HuH-7 (cell line): ENCODE measurements at places on chromosomes 2 and 18.

- no peak for DNase-seq
These were observed 117.7 kb downstream of the RBMS1 start for GRCh38 chr2:160375802-160376469.

DNA sequence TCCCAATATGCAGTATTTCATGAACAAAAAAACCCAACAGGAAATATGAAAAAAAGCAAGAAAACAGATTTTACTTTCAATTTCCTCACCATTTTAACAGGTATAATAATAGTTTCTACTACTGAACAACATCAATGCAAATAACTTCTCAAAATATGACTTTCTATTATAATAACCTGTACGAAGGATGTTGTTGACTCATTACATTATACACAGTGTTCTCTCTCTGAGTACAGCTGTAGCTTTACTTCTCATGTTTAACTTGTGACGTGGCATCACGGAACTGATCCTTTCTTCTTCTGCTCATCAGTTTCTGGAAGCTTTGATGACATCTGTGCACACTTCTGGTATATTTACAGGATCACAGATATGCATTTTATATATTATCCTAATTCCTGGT, 40.0 kb downstream of the FAM228A start:
- no peak for DNase-seq

GRCh38 chr2:19462256-19462645, 103.8 kb upstream of the OSR1 start:
- no peak for DNase-seq

- DNase-seq: no peak
These were observed 340.6 kb downstream of the RND3 start for GRCh38 chr2:150146879-150147278.

DNA sequence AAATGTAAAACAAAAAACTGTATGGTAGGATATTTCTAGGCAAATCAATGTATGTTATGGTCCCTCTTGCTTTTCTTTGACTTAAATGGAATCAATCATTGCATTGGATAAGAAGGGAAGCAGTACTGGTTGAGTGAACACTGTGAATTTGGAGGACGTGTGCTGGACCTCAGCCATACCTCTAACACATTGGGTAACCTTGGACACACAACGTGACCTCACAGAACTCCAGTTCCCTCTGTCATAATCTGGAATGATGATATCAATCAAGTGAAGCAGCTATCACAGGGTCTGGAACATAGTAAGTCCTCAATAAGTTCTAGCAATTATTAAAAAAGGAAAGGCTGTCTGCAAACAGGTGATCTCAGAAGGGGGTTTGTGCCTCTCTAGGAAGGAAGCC, 474.9 kb upstream of the TCF4 start:
- DNase-seq: no peak

DNA sequence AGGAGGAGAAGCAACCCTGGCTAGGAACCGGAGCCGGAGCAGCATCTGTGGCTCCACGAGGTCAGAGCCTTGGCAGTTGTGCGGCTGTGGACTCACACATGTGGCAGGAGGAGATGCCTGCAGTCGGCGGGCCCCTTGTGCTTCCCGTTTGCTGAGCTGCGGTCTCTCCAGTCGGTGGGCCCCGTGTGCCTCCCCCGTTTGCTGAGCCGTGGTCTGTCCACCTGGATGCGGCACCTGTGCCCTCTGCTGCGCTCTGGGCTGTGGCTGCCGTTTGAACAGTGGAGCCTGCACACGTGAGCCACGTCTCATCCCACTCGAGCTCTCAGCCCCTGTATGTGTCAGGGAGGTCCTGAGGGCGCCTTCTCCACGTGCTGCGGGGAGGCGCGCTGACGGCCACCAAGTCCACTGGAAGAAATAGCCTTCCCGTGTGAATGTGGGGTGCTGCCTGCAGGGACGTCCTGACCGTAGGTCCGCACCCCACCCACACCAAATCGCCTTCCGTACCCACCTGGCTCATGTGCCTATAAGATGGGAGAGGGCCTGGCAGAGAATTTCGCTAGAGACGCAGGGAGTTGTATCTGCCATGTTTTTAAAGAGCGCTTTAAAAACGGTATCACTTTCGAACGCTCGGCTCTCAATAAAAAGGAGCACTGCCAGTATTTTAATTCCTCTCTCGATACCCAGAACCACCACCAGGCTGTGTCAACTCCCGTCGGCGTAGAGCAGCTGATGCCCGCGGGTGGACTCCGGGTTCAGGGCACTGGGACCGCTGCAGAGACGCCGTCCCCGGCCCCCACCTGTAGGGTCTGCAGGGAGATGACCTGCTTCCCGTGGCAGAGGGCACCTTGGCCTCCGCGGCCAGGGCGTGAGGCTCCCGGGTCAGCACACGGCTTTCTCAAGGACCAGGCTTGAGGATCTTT, 117.0 kb downstream of the NFATC1 start:
- no peak for DNase-seq

GRCh38 chr2:120390381-120391055, 44.6 kb downstream of the INHBB start:
- DNase-seq: no peak

DNA sequence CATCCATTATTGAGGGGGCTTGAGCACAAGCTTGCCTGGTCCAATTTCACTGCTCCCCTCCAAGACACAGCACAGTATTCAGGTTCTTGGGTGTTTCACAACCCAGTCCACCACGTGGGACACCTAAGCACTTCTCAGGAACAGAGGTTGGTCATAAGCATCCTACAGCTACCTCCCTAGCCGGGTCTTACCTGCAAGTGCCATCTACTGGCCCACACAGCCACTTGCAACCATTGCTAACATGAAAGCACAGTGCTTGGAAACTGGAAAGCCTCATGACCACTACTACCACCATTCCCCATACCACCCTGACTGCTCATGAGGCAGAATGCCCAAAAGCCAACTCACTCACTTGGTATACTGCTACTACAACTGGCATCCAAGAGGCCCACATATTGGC, 105.7 kb upstream of the RPRM start:
- DNase-seq: peak; percentile 9

DNA sequence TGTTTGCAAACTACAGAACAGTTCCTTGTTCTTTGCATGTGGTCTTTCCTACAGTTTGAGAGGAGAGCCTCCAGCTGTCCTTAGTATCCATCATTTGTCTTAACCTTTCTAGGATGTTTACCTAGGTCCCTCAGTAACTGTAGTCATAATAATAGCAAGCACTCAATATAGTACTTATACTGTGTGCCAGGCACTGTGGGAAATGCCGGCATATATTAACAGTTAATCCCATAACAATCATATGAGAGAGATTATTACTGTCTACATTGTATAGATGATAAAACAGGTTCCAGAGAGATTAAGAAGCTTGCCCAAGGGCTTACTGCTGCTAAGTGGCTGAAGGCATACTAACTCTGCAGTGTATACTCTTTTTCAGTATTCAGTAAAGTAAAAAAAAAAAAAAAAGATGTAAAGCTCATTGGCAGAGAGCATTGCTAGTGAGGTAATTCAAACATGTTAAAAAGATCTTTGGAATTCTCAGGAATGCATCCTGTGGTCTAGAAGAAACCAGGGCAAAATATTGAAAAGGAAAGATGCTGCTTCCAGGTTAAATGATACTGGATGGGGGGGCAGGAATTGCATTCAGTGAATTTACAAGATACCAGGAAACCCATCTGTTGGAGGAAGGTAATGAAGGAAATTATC, 72.3 kb downstream of the SPTBN1 start:
- DNase-seq: no peak

DNA sequence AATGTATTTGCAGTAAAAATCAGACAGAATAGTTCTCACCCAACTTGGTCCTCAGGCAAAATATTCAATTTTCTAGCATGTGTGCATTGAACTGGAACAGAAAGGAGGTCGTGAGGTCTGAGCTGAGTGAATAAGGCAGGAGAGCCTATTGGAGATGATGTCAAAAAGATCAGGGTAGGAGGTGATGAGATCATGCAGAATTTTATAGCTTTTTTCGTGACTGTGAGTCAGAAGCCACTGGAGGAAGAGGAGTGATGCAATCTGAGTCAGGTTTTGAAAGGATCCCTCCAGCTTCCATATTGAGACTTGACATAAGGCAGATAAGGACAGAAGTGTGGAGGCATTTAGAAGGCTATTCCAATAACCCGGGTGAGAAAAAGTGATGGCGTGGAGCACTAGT, 299.5 kb upstream of the SOX11 start:
- DNase-seq: no peak

DNA sequence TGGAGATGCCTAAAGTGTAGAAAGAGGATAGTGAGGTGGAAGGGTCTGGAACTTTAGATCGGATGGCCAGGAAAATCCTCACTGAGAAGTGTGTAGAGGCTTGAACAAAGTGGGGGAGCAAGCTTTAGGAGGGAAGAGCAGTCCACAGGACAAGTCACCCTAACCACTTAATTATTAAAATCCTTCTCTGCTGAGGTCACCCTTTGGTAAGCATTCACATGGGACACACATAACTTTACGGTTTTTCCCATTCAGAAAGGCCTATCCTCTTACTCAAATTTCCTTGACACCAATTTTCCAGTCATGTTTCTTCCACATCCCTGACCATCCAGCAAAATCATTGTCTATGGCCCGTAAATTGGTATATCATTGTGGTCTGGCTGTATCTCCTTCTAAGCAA, 31.0 kb upstream of the ZEB2 start:
- no peak for DNase-seq

DNA sequence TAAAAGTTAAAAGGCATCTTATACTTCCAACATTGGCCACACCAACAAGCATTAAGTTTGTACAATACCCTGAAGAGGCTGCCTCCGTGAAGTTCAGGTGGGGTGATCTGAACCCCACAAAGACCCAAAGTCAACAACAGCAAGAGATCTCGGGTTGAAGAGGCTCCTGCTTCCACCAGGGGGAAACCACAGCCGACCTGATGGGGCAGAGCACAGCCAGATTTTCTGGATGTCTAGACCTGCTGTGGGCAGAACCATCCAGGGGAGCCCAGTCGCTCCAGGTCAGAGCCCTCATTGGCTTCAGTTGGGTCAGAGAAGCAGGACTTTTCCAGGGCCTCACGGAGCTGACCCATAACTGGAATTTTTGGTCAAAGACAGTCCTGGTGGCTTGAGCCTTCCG, 66.5 kb upstream of the ACKR3 start:
- no peak for DNase-seq

- no peak for DNase-seq
These were observed 112.7 kb upstream of the SLC35G4 start for GRCh38 chr18:11496526-11497172.

DNA sequence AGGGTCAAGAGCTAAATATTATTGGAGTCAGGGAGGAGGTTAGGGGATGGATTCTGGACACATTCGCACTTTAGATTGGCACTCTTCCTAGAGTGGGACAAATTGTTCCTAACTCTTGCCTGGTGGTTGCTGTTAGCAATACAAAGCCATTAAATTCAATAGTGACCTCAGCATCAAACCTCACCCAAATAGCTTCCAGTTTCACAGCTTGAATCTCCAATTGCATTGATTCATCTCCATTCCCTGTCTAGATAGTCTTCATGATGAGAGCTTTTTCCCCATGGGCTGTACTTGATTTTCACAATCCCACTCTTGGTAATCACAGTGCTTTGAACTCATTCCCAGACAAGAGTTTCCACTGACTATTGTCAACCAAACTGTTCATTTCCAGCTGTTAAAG, 585.9 kb upstream of the SYT4 start:
- DNase-seq: no peak

GRCh38 chr2:226683196-226683595, 116.4 kb downstream of the IRS1 start:
- DNase-seq: no peak

- DNase-seq: peak; percentile 15
These were observed 60.0 kb downstream of the TMEM131 start for GRCh38 chr2:97935719-97936161.

DNA sequence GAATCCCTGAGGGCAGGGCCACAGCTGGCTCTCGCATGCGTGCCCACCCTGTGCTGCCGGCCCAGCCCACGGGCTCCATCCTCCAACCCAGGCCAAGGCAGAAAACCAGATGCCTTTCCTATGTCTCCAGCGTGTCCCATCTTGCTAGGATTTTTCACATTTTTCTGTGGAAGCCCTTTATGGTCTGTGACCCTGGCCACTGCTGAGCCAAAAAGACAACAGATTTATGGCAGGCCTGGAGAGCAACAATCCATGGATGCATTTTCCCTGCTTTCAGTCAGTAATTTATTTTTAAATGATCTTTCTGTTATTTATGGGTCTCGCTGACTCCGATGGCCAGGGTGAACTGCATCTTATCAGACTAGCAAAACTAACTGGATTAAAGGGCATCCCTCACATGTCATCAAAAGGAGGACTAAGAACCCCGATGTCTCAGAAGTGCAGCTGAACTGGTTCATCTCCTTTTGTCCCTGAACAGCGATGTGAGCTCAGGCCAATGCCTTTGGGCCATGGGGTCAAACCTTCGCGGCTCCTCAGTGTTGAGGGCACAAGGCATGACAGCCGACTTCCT, 346.0 kb downstream of the CYRIA start:
- no peak for DNase-seq

GRCh38 chr18:28760299-28760698, 583.4 kb upstream of the CDH2 start:
- no peak for DNase-seq

- no peak for DNase-seq
These were observed 47.3 kb downstream of the QPCT start for GRCh38 chr2:37391711-37392110.

- DNase-seq: no peak
These were observed 31.9 kb downstream of the KIDINS220 start for GRCh38 chr2:8805278-8806210.

DNA sequence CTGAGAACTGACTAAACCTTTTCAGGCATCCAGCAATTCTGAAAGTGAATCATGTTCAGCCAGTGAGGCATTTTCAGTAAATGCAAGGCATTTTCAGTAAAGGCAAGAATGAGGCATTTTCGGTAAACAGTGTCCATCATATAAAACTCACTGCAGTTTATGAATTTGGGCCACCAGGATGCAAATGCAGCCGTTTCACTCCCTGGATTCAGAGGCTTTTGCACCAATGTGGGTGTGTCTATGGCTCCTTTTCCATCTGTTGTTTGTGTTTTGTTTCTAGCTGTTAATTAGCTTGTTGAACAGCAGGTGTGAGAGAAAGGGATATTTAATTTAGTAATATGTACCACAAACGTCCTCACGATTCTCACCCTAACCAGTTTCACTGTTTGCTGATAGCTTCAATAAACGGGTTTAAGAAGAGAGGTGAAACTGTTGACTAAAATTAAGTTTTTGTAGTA, 116.3 kb upstream of the PGAP1 start:
- DNase-seq: no peak

DNA sequence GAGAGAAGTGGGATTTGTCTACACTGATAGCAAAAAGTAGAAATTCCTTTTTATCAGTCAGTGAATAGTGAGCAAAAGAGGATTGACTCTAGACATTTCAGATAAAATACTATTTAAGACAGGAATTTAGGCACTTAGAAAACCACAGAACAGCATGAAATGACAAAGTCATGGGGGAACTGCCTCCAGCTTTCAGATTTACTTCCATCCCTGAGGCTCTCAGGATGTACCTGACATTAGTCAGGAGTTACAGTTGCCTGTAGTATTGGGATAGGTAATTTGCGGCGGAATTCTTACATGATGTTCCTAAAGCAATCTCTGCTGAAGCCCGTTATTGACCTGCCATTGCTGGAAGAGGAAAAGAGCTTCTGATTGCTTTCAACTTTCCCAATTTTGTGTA, 337.1 kb upstream of the MAP2 start:
- no peak for DNase-seq

GRCh38 chr2:45965871-45966498, 314.5 kb downstream of the PRKCE start:
- no peak for DNase-seq

- DNase-seq: no peak
These were observed 214.1 kb upstream of the SESTD1 start for GRCh38 chr2:179478771-179479170.

- DNase-seq: no peak
These were observed 228.6 kb upstream of the STK17B start for GRCh38 chr2:196399722-196400691.
